ENCODE measurements at places on chromosomes 4 and X.

GRCh38 chrX:53445977-53446376 lies 11.8 kb upstream of the HSD17B10 start:
- no peak for DNase-seq

DNA sequence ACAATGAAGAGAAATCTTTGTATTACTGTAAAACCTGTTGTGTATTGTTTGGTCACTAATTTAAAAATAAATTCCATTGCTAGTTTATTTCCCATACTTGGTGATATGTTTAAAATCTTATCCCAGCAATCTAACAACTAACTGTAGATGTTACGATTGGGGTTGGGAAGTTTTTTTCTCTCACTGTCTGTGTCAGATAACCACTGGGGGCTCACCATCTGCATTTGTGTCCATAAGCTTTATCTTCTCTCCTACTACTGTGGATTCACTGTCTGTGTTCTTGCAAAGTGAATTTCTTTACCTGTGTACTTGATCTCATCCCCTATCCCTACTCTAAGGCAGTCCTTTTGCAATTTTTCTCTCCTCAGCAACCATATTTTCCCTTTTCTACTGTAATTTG lies 81.3 kb downstream of the STIM2 start:
- DNase-seq: no peak

GRCh38 chr4:140469791-140470733 lies 28.0 kb downstream of the MGAT4D start:
- no peak for DNase-seq

GRCh38 chrX:11105080-11105479 lies 6.1 kb upstream of the HCCS start:
- no peak for DNase-seq

Data from kidney glomerular epithelial cell (primary cell).